Uterus (tissue), 4 donors: ENCODE measurements at places on chromosomes 13 and 19.

DNA sequence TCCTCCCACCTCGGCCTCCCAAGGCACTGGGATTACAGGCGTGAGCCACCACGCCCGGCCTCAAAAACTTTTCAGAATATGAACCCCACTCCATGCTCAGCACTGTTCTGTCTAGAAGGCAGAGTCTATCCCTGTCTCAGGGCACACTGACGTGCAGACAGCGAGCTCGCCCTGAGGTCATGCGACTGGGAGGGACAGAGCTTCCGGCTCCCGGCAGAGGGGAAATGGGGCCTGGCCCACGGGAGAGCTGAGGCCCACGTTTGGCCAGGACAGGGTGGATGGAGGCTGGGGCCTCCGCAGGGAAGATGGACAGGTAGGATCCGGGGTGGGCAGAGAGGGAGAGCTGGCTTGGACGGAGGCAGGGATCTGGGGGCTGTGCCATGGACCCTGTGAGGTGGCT is 2.8 kb upstream of the AZU1 start:
- H3K4me3 ChIP-seq: no peak overlapping the region
- peaks cover 14% of the 10 kb centered on the region for H3K4me1 ChIP-seq
- DNase-seq: no peak
- H3K27me3 ChIP-seq: peaks cover 5% of the 10 kb centered on the region
- H3K27ac ChIP-seq: no peak overlapping the region

DNA sequence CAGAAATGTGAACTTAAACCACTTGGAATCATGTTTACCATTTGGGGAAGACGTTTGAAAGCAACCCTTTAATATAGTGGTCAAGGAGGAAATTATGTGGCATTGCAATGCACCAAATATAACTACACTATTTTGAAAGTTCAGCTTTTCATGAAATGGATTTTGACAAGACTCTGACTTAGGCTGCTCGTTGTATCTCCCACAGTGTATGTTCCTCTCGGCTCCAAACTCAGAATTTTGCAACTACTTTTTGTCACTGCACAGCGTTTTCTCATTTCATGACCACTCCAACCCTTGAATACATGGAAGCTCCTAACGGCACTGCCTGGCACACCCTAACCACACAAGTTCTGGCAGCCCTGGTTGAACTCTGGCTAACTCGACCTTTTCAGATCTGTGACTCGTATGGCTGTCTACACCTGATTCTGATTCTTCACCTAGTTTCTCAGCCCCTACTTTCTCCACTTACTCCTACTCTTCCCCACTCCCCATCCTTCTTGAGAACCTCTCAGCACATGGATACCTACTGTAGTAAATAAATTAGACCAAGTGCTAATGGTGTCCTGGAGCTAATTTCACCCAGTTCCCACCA is 7.0 kb upstream of the POMP start:
- H3K4me3 ChIP-seq: no peak overlapping the region
- no peaks in the 10 kb centered on the region for H3K36me3 ChIP-seq
- no peaks in the 10 kb centered on the region for H3K27me3 ChIP-seq
- H3K27ac ChIP-seq: no peak overlapping the region
- H3K4me1 ChIP-seq: no peaks in the 10 kb centered on the region

DNA sequence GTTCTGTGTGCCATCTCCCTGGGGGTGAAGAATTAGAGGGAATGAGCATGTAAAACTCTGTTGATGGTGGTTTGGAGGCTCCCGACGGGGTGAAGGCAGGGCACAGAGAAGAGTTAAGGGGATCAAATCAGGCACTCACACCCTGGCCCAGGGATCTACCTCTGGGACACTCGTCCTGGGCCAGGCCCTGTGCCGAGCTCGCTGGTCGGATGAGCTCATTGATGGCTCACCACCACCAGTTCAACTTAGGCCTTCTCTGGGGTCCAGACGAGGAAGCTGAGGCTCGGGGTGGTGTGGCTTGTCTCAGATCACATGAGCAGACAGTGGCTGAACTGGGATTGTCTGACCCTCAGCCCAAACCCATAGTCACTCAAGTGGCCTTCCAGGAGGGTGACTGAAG is 1.6 kb downstream of the NACC1 start:
- peaks cover 26% of the 10 kb centered on the region for H3K4me1 ChIP-seq
- no peaks in the 10 kb centered on the region for H3K36me3 ChIP-seq
- no peak overlapping the region for H3K4me3 ChIP-seq
- H3K27me3 ChIP-seq: no peaks in the 10 kb centered on the region

GRCh38 chr13:76570510-76570971 is 315.7 kb downstream of the KCTD12 start:
- DNase-seq: no peak
- no peak overlapping the region for H3K27ac ChIP-seq
- H3K4me3 ChIP-seq: no peak overlapping the region
- no peaks in the 10 kb centered on the region for H3K4me1 ChIP-seq
- H3K27me3 ChIP-seq: no peaks in the 10 kb centered on the region

- no peak overlapping the region for H3K4me3 ChIP-seq
- H3K4me1 ChIP-seq: no peaks in the 10 kb centered on the region
- no peaks in the 10 kb centered on the region for H3K27me3 ChIP-seq
- H3K27ac ChIP-seq: no peak overlapping the region
These were observed 24.6 kb upstream of the ATP8A2 start for GRCh38 chr13:25347151-25347550.

DNA sequence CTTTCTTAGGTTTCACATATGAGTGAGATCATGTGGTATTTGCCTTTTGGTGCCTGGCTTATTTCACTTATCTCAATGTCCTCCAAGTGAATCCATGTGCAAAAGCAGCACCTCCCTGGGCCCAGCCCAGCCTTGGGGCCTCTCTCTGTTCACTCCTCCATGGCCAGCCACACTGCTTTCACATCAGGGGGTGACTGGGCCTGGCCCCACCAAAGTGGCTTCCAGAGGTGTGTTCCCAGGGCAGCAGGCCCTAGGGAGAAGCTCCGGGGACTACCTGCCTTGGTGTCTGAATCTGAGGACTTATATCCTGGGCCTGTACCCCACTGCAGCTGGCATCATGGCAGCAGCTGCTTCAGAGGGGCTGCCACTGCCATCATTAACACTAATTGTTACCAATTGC is 829.9 kb upstream of the SLITRK5 start:
- H3K27me3 ChIP-seq: no peaks in the 10 kb centered on the region
- no peak overlapping the region for H3K4me3 ChIP-seq
- DNase-seq: no peak
- no peaks in the 10 kb centered on the region for H3K4me1 ChIP-seq
- no peaks in the 10 kb centered on the region for H3K36me3 ChIP-seq

DNA sequence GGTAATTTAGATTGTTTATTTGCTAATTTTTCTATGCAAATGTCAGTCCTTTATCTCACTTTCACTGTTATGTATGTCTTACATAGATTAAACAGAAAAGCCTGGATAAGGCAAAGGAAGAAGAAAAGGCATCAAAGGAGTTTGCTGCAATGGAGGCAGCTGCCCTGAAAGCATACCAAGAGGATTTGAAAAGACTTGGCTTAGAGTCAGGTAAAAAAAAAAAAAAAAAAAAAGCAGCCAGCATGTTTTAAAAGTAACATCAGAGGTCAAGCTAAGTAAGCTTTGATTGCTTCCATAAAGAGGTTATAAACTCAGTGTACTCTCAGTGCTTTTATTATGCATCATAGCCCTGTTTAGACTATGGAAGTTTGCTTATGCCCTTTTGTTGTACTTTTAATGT is 3.8 kb downstream of the WBP4 start:
- no peak for DNase-seq
- H3K27ac ChIP-seq: peak overlapping the region; percentile 99
- H3K27me3 ChIP-seq: no peaks in the 10 kb centered on the region
- H3K4me3 ChIP-seq: no peak overlapping the region
- peaks cover 26% of the 10 kb centered on the region for H3K4me1 ChIP-seq

GRCh38 chr13:110005563-110005962 is 219.2 kb upstream of the IRS2 start:
- no peaks in the 10 kb centered on the region for H3K36me3 ChIP-seq
- no peak for DNase-seq
- no peaks in the 10 kb centered on the region for H3K4me1 ChIP-seq
- no peak overlapping the region for H3K27ac ChIP-seq

GRCh38 chr13:69198706-69199105 is 908.9 kb upstream of the ATXN8OS start:
- DNase-seq: no peak
- no peaks in the 10 kb centered on the region for H3K27me3 ChIP-seq
- no peaks in the 10 kb centered on the region for H3K36me3 ChIP-seq
- no peak overlapping the region for H3K4me3 ChIP-seq

DNA sequence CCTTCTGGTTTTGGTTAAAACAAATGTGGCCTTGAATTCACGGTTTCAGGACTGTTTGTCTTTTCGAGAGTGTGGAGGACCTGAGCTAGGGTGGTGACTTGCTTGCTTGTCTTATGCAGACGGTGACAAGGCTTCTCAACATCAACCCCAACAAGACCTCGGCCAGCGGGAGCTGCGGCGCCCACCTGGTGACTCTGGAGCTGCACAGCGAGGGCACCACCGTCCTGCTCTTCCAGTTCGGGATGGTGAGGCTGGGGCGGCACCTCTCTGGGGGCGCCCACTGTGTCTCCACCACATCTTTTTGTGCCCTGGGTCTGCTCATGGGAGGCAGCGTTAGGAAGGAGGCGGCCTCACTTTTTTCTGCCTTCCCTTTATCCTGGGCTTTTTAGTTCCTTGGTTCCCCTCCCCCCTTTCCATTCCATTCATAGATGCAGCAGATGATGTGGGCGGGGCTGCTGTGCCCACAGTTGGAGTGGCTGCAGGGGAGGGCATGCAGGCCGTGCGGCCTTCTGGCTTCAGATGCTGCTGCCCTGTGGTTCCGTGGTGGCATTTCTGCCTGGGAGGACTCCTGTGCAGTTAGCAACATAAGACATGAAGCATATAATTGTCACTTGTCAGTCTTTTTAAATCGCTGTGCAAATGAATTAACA is 23.3 kb downstream of the LAMP1 start:
- no peaks in the 10 kb centered on the region for H3K36me3 ChIP-seq
- H3K27ac ChIP-seq: no peak overlapping the region
- no peaks in the 10 kb centered on the region for H3K4me1 ChIP-seq
- H3K27me3 ChIP-seq: no peaks in the 10 kb centered on the region

DNA sequence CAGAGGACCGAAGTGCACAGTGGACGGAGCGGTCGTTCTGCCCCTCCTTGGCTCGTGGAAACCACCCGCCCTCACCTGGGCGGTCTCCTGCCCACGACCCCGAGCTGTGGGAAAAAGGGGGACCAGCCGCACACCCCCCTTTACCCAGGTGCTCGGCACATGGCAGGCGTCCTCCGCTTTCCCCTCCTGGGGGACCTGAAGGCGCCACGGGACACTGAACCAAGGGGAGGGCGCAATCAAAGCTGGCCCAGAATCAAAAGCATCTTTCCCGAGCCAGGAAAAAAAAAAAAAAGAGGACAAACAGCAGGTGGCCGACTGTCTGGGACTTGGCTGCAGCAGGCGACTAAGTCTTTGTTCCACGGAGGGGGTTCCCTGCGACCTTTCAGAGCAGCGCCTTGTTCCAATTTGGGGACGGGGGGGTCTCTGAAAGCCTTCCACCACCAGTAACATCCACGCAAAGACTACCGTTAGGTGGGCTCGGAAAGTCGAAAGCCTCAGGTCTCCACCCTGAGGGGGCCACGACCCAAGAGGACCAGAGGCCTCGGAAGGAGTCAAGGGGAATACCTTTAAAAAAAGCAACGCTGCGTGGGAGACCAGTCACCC is 1.1 kb downstream of the MBD3 start:
- H3K36me3 ChIP-seq: no peaks in the 10 kb centered on the region
- no peaks in the 10 kb centered on the region for H3K27me3 ChIP-seq
- DNase-seq: no peak
- no peaks in the 10 kb centered on the region for H3K4me1 ChIP-seq

DNA sequence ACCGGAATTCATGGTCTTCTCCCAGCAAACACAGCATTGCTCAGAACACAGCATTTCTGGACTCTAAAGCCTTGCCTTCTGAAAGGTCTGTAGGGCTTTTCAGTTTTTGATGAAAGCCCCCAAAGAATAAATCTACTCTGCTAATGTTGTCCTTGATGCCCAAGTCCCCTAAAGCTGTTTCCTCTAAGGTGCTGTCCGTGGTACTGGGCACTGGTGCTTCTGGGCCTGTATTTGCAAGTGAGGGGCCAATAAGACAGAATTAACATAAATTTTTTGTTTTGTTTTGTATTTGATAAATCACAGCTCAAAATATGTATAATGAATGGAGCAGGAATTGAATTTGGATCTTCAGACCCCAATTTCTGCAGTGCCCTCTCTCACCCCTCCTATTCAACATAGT is 12.1 kb upstream of the LGALS13 start:
- no peak overlapping the region for H3K27ac ChIP-seq
- no peaks in the 10 kb centered on the region for H3K36me3 ChIP-seq
- H3K4me1 ChIP-seq: no peaks in the 10 kb centered on the region
- H3K4me3 ChIP-seq: no peak overlapping the region
- H3K27me3 ChIP-seq: no peaks in the 10 kb centered on the region

DNA sequence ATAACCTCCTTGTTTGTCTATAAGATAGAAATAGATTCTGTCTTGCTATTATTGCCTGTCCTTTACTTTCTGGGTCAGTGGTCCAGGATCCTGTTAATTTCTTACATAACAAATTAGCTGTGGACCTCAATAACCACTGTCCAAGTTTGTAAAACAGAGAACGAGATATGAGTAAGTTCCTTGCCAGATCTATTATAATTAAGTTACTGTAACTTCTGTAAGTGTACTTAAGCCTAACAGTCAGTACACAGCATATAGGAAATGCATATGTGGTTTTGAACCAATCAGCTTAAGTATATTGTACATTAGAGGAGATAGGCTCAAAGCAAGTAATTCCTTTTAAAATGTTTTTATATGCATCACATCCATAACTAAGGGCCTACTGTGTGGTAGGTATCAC is 34.9 kb downstream of the HTR2A start:
- no peak for DNase-seq
- no peaks in the 10 kb centered on the region for H3K27me3 ChIP-seq
- no peak overlapping the region for H3K27ac ChIP-seq
- no peaks in the 10 kb centered on the region for H3K36me3 ChIP-seq
- no peak overlapping the region for H3K4me3 ChIP-seq

DNA sequence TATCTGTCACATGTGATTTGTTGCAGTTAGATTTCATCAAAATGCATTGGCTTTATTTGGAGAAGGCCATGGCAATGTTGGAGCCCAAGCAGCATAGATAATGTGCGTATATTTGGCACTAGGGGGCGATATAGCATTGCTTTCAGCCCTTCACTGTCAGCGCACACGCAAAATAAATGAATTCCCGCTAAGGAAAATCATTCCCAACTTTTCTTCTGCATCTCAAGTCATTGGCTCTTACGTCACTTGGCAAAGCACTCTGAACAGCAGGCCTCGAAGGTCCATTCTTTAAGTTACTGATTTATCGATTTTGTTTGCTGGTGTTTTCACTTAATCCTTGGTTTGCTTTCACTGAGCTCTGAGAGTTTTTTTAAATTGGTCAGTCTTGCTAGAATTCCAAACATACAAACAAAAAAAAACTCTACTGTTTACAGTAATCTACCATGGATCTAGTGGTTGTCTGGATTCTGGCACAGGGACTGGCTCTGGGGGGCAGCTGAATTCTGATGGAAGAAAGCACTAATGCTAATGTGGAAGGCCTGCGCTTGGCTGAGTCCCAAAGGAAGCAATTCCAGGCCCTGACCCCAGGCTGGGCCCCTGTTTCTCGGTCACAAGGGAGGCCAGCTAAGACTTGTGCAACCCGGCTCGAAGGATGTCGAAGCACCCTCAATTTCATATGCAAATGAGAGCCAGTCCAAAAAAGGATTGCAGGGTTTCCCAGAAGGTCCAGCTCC is 97.7 kb upstream of the IPO5 start:
- H3K4me3 ChIP-seq: no peak overlapping the region
- H3K27ac ChIP-seq: no peak overlapping the region
- H3K27me3 ChIP-seq: no peaks in the 10 kb centered on the region
- no peaks in the 10 kb centered on the region for H3K4me1 ChIP-seq
- no peaks in the 10 kb centered on the region for H3K36me3 ChIP-seq

- no peaks in the 10 kb centered on the region for H3K4me1 ChIP-seq
- H3K27me3 ChIP-seq: no peaks in the 10 kb centered on the region
- H3K27ac ChIP-seq: no peak overlapping the region
These were observed 42.5 kb upstream of the ARGLU1 start for GRCh38 chr13:106610486-106610885.
